ENCODE measurements at places on chromosomes 16 and 17. TPM values are rescaled to one million over a fixed set of nuclear protein-coding genes. Genes with fewer than 3 reads are reported as not detected.

DNA sequence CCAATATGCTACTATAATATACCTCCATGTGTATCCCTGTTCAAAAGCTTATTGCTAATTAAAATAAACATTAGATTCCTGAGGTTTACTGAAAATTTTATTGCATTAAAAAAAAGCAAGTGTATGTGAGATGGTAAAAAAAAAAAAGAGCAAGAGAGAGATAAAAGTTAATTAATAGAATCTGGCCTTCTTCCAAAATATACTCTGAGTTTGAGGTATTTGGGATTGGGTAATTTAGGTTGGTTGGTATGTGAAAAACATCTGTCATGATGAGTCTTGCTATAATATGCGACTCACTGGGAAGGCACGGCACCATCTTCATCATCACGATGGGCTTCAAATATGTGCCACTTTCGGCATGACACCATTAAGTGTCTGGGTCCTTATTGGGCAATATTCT, 711.1 kb upstream of the SOX9 start:
- no peak for DNase-seq
- H3K4me3 ChIP-seq, result no peak overlapping the region
- H3K27ac ChIP-seq, result peak overlapping the region; percentile 3
- peaks cover 59% of the 10 kb centered on the region for H3K4me1 ChIP-seq
- no peaks in the 10 kb centered on the region for H3K27me3 ChIP-seq

DNA sequence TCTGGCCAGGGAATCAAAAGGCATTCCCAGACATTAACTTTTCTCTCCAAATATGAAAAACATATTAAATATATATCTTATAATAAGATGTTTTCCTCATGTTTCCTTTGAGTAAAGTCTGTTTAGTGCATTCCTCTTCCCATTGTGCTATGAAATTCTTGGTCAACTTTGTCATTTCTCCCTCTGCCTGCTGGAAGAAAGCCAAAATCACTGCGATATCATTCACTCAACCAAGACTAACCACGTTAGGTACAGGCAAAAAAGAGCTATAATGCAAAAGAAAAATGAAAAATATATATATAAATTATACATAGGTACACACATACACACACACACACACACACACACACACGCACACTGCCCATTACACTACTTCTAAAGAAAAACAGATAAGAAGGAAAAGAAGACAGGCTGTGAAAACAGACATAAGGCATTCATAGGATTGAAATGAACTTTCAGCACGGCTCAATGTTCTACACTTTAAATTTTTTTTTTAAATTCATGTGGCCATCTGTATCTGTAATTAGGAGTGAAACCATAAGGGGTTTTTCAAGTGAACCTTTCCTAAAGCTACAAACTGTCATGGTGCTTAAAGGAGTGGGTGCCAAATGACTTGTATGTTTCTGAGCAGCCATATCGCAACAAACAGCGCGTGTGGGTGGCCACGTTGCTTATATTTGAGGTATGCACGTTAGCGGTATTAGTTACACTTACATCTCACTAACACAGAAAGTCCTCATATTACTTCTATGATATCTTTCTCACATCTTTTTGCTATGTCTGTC, 71.6 kb upstream of the PSMD7 start:
- no peak overlapping the region for H3K4me3 ChIP-seq
- no peak overlapping the region for H3K27ac ChIP-seq
- H3K27me3 ChIP-seq, result peaks cover 44% of the 10 kb centered on the region
- H3K4me1 ChIP-seq, result no peaks in the 10 kb centered on the region

GRCh38 chr16:16144416-16144815, 78.9 kb downstream of the ABCC6 start:
- H3K36me3 ChIP-seq, result peaks cover 27% of the 10 kb centered on the region
- no peak overlapping the region for H3K27ac ChIP-seq
- no peak overlapping the region for H3K4me3 ChIP-seq

GRCh38 chr16:13906168-13907089, 13.5 kb upstream of the ERCC4 start:
- no peaks in the 10 kb centered on the region for H3K36me3 ChIP-seq
- H3K27me3 ChIP-seq, result peaks cover 7% of the 10 kb centered on the region
- H3K4me1 ChIP-seq, result no peaks in the 10 kb centered on the region
- no peak for DNase-seq
- H3K4me3 ChIP-seq, result no peak overlapping the region

DNA sequence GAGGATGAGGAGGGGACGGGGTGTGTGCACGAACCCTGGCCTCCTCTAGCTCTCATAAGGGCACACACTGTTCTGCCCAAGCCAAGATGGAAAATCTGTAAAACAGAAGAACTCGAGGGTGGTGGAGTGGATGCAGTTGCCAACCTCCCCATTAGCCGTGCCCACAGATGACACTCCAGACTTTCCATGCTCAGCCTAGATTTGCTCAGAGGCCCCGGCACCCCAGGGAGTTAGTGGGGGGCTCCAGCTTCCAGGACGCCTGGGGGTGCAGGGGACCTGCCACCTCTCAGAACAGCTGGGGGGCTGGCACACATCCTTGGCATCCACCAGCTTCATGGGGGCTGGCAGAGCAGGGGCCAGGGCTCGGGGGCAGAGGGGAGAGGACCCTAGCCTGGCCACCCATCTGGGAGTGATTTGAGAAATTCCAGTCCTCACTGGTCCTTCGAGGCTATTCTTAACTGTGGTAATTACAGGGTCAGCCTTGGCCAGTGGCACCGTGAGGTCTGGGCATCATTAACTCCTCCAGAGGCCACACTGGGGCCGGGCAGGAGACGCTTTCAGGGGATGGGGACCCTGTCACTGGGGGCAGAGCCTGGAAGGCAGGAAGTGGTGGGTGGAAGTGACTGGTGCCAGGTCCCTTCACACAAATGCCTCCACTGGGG, 14.3 kb downstream of the VASN start:
- peak overlapping the region; percentile 50 for H3K27ac ChIP-seq
- H3K27me3 ChIP-seq, result no peaks in the 10 kb centered on the region
- DNase-seq, result no peak
- peaks cover 60% of the 10 kb centered on the region for H3K36me3 ChIP-seq
- no peak overlapping the region for H3K4me3 ChIP-seq
- H3K4me1 ChIP-seq, result no peaks in the 10 kb centered on the region

- H3K36me3 ChIP-seq, result no peaks in the 10 kb centered on the region
- no peak for DNase-seq
- H3K27me3 ChIP-seq, result peaks cover 66% of the 10 kb centered on the region
- H3K4me3 ChIP-seq, result no peak overlapping the region
Observed at GRCh38 chr17:74316220-74316619, 9.8 kb upstream of the KIF19 start.

GRCh38 chr17:411421-412120, 59.0 kb upstream of the RPH3AL start:
- peak overlapping the region; percentile 85 for H3K4me3 ChIP-seq
- H3K27ac ChIP-seq, result peak overlapping the region; percentile 88
- H3K27me3 ChIP-seq, result no peaks in the 10 kb centered on the region
- DNase-seq, result no peak
- H3K36me3 ChIP-seq, result peaks cover 26% of the 10 kb centered on the region

DNA sequence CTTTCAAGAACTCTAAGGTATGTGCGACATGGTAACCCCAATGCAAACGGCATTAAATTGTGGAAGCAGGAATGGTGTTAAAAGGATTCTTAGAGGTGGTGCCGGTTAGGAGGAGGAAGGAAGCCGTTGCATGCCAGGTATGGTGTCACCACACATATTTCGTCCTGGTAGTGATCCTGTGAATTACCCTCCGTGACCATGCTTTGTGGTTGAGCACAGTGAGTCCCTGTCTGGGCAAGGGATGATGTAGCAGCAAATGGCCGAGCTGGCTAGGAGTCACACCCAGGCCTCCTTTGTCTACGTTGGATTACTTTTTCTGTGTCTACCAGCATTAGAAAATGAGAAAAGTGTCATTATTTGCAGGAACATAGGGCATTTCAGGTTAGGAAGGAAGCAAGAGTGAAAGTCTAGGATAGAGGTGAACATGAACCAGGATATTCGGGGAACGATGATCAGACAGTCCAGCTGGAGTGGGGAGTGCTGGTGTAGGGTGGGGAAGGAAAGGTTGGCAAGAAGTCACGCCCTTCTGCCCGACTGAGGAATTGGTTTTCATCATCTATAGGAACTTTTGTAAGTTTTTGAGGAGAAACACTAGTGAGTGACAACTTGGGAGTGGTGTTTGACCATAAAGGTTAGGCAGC, 123.5 kb downstream of the PRKCA start:
- peak overlapping the region; percentile 6 for H3K27ac ChIP-seq
- no peak overlapping the region for H3K4me3 ChIP-seq
- H3K27me3 ChIP-seq, result no peaks in the 10 kb centered on the region
- peaks cover 21% of the 10 kb centered on the region for H3K36me3 ChIP-seq

DNA sequence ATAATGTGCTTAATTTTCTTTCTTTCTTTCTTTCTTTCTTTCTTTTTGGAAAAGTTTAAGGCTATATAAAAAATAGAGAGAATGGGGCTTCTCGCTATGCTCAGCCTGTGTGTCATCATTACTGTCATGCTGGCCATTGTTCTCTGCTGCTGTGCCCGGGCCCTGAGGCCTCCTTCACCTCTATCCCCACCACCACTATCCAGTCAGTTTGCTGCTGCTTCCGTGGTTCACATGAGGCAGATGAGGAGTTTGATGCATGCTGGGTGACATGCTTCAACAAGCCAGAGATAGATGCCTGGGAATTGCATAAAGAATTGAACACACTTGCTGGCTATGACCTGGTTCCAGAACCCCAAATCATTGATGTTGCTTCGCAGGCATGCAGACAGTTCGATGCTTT, 36.3 kb downstream of the PITPNC1 start:
- H3K36me3 ChIP-seq, result peaks cover 6% of the 10 kb centered on the region
- no peaks in the 10 kb centered on the region for H3K27me3 ChIP-seq
- no peak overlapping the region for H3K4me3 ChIP-seq
- H3K27ac ChIP-seq, result no peak overlapping the region

Gene CWC25
- total RNA-seq, result 77.8 TPM

Gene C16orf46
- not detected for total RNA-seq

Gene PERCC1
- total RNA-seq, result not detected

Gene ZDHHC1
- total RNA-seq, result 24.4 TPM

All from Calu3 (cell line).